ENCODE measurements at places on chromosomes 2 and 18.

- no peak for DNase-seq
Measured at GRCh38 chr2:29059624-29060023, 14.7 kb downstream of the PCARE start.

GRCh38 chr2:236107536-236107935 lies 60.6 kb downstream of the GBX2 start:
- DNase-seq = no peak

DNA sequence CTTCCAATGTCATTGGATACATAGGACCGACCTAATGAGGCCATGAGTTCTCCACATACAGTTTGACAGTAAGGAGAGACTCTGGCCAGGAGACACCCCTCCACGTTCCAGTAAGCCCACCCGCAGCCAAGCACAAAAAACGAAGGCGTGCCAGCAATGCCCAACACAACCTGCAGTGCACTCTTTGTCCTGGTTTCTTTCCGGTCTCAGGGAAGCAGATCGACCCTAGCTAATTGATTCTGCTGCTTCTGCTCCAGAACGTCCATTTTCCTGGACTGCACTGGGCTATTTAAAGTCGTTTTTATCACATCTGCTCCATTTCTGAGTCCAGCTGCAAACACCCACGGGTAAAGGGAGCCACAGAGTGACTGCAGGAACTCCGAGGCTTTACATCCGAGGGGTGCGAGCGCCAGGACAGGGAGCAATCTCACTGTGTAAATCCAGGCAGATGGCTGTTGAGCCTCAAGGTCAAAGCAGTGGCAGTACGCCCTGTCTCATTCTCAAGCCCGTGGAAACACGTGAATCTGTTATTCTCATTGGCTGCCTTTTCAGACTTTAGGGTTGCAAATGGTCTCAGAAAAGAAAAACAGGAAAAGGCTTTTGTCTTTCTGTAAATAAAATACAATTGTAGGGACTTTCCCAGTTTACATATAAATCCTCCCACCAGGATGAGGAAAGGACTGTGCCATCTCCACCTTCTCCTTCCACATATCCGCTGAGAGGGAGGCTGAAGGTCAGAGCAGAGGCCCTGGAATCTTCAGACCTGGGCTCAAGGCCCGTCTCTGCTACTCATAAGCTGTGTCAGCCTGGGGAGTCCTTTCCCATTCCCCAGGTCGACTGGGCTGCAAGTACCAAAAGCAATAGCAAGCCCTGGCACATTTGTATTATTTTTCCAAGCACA lies 40.7 kb downstream of the TMEM163 start:
- no peak for DNase-seq

DNA sequence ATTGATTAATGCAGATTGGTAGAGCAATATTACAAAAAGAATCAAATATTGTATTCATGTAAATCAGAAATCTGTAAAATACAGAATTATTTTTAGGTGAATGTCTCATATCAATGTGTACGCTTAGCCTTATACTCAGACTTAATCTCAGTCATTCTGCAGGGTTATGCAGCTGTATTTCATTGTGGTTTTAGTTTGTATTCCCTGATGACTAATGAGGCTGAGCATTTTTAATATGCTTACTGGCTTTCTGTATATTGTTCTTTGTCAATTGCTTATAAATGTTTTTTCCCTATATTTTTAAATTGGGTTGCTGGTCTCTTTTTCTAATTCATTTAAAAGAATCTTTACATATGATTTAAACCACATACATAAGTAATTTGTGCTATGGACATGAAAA lies 50.1 kb downstream of the CDH19 start:
- DNase-seq = no peak

GRCh38 chr2:26244309-26245230 lies at the start of the genes HADHA and HADHB:
HADHA (minus strand) TSS chr2:26244632; CDS start chr2:26244596, 36 bp downstream.
HADHB (plus strand) TSS chr2:26244939; CDS start chr2:26254255, 9,316 bp downstream.
- peak; percentile 94 for DNase-seq

DNA sequence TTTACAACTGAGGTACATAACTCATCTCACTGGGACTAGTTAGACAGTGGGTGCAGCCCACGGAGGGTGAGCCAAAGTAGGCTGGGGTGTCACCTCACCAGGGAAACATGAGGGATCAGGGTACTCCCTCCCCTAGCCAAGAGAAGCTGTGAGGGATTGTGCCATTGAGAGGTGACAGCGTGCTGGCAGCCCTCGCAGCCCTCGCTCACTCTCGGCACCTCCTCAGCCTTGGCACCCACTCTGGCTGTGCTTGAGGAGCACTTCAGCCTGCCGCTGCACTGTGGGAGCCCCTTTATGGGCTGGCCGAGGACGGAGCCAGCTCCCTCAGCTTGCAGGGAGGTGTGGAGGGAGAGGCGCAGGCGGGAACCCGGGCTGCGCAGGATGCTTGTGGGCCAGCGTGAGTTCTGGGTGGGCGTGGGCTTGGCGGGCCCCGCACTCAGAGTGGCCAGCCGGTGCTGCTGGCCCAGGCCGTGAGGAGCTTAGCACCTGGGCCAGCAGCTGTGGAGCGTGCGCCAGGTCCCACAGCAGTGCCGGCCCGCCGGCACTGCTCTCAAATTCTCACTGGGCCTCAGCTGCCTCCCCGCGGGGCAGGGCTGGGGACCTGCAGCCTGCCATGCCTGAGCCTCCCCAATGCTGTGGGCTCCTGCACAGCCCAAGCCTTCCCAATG lies 44.5 kb upstream of the FAM110C start:
- no peak for DNase-seq

GRCh38 chr18:54444319-54444914 lies 86.7 kb downstream of the C18orf54 start:
- peak; percentile 47 for DNase-seq

- DNase-seq = no peak
Measured at GRCh38 chr2:167398873-167399272, 510.6 kb downstream of the XIRP2 start.

- DNase-seq = no peak
Measured at GRCh38 chr18:2326999-2327398, 244.3 kb downstream of the METTL4 start.
